ENCODE measurements at places on chromosomes 7 and 10.

DNA sequence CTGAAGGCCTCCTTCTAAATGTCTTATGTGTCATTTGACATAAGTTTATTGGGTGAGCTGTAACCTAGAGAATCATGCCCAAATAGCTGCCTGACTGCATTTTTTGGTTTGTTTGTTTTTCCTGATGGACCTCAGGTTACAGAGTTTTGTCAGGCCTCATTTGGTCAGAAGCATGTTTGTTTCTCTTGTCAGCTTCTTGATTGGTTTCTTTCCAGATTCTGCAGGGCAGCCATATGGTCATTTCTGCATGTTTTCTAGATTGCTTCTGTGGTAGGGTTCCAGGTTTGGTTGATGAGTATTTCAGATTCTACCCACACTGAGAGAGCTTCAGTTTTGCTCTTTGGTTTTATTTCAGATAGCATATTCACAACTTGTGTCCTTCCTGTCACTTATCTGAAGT, 28.0 kb downstream of the GLCCI1 start:
- DNase-seq, result no peak

DNA sequence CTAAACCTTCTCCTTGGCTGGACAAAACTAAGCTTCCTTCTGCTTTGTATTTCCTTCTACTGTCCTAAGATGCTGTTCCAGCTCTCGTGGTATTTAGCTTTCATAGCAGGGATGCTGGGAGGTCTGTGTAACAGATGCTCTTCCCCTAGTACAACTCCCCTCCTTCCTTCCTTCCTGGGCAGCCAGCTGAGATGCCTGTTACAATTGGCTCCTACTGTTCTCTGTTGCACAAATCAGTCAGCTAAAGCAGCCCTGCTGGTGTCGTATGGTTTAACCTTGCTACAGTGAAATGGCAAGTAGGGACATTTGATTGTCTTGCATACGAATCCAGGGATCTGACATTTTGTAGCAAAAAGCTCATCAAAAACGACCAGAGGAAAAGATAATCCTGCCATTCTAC, 143.8 kb downstream of the ARHGAP21 start:
- no peak for DNase-seq

DNA sequence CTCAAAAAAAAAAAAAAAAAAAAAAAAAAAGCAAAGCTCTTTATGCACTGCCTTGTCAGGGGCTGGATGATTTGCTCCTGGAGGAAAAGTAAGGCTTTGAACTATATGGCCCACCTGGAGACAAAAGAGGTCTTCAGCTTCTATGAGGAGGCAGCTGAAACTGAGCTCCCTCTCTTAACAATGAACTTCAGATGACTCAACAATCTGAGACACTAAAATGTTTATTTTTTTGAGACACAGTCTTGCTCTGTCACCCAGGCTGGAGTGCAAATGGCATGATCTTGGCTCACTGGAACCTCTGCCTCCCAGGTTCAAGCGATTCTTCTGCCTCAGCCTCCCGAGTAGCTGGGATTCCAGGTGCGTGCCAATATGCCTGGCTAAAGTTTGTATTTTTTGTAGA, 36.7 kb downstream of the RAB19 start:
- no peak for DNase-seq

GRCh38 chr10:13904064-13904463, 317.3 kb downstream of the PRPF18 start:
- no peak for DNase-seq

DNA sequence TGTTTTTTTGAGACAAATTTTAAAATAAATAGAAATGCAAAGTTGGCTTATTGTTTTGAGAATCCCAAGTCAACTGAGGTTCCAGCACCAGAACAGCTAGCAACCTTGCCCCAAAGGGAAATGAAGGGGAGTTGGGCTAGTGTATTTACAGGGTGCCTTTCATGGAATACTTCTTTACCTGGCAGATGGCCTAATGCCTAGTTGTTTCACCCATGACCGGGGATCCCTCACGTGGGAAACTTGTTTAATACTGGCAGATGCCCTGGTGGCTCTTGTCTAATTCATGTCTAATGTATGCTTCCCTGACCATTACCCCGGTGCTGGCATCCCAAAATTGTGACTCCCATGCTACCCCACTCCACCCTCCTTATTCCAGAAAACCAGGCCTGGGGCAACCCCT, 861.1 kb upstream of the ZWINT start:
- no peak for DNase-seq

GRCh38 chr7:148747274-148747673, 48.6 kb downstream of the CUL1 start:
- DNase-seq, result peak; percentile 95

DNA sequence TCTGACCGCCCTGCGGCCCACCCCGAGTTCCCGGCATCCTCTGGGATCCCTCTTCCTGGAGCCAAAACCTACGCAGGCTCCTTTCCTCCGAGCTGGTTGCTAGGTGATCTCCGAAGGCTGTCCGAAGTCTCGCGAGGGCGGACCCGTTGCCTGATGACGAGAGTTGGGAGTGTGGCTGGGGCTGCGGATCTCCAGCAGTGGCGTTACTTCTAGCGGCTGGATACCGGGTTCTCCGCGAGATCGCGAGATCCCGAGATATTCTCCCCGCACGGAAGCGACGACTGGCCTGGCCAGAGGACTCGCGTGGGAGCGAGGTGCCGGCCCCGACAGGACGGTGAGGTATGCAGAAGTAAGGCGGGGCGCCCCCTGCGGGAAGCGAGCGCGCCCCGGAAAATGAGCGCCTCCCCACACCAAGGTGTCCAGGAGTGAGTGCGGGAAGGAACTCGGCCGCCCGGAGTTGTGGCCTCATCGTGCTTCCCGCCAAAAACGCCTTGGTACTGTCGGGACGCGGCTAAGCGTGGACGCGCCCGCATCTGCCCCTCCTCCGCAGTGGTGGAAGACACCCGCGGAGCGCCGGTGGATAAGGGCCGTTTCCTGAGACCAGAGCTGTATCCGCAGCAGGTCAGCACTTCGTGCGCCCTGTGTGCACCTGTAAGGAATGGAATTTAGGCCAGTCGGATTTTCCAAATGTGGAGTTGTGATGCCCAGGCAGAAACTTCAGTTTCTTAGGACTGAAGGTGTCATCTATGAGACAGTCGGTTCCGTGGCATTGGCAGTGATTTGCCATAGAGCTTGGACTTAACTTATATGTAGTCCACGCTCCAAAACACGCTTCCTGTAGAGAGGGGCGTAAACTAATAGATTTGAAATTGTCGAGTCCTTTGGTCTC, at the start of gene AGBL3:
Gene AGBL3 (plus strand): TSS at position 146 of the 889 bp plus-strand sequence. CDS start 1,426 bp downstream, outside the sequence.
- DNase-seq, result peak; percentile 87

- DNase-seq, result no peak
These were observed 141.7 kb downstream of the SH3PXD2A start for GRCh38 chr10:103713676-103714075.

GRCh38 chr10:75845176-75845947, 413.9 kb downstream of the LRMDA start:
- no peak for DNase-seq

DNA sequence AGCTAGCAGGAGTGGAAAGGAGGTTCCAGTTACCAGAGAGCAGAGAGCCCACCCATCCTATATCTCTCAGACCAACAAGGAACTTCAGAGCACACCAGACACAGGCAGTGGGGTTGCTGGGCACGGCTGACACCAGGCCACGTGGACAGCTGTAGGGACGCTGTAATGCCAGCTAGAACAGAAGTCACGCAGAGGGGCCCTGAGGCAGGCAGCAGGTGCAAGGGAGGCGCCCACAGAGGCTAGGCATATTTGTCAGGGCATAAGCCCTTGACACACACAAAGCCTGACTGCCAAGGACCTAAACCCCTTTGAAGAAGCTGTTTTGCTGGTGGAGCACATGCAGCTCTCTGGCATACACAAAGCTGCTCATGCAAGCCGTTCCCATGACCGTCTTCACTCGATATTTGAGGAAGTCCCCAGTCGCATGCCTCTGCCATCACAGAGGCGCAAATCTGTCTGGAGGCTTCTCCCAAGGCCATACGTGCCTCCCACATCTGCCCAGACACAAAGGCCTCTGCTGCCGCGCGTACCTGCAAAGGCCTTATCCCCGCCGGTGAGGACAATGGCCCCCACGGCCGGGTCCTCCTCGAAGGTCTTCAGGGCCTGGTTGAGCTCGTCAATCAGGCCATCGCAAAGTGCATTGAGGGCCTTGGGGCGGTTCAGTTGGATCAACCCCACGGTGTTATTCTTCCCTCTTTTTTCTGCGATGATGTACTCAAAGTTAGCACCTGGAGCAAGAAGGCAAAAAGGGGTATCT, 2.9 kb downstream of the ECHS1 start:
- no peak for DNase-seq

DNA sequence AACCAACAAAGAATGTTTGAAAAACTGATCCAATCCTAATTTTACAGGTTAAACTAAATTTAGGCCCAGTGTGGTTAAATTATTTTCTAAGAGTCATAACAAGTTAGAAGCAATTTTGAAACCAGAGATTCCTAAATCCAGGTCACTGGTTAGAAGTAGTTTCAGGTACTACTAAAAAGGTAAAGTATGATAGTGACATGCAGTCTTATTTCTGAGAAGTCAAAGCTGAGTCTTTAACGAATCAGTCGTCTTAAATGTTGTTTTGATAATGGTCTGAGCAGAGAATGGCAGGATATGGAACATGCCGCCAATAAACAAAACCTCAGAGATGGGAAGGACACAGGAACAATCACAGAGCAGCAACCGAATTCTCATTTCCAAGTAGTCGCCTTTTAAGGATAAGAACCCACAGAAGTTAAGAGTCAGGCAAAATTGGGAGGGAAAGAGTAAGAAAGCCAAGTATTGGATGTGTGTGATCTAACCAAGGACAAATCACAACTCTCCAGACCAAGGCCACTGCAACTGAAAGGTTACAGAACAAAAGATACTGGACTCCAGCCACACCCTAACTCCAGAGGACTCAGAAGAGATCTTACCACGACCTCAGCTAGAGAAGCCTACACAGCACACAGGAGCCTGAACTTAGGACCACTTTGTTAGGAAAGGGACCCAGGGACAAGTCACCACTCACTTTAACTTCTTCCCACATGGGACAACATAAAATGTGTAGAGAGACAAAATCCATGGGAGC, 19.7 kb downstream of the TMEM243 start:
- no peak for DNase-seq

GRCh38 chr7:27438881-27439589, 196.4 kb downstream of the EVX1 start:
- DNase-seq, result no peak

DNA sequence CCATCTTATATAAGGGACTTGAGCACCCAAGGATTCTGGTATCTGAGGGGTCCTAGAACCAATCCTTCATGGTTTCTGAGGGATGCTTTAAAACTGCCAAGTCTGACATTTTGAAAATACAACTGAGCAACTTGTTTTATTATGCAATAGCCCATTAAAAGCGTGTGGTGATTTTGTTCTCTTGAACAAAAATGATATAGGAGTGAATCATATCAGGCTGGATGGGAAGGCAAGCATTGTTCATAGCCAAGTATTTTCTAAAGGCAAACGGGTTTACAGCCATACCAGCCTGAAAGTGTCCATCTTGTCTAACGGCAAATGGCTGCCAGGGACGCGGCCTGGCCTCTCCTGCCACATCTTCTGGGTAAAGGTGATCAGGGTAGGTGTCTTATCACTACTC, 23.4 kb downstream of the RPP38 start:
- no peak for DNase-seq

- DNase-seq, result no peak
These were observed 24.3 kb downstream of the UBN2 start for GRCh38 chr7:139255290-139255689.

GRCh38 chr10:104197364-104197763, 34.8 kb downstream of the CFAP43 start:
- DNase-seq, result peak; percentile 73

- no peak for DNase-seq
These were observed 6.9 kb downstream of the STN1 start for GRCh38 chr10:103911021-103911459.

- no peak for DNase-seq
These were observed 3.9 kb downstream of the DLG5 start for GRCh38 chr10:77922566-77923179.

- no peak for DNase-seq
These were observed 260.0 kb downstream of the ARL4A start for GRCh38 chr7:12947465-12947864.

DNA sequence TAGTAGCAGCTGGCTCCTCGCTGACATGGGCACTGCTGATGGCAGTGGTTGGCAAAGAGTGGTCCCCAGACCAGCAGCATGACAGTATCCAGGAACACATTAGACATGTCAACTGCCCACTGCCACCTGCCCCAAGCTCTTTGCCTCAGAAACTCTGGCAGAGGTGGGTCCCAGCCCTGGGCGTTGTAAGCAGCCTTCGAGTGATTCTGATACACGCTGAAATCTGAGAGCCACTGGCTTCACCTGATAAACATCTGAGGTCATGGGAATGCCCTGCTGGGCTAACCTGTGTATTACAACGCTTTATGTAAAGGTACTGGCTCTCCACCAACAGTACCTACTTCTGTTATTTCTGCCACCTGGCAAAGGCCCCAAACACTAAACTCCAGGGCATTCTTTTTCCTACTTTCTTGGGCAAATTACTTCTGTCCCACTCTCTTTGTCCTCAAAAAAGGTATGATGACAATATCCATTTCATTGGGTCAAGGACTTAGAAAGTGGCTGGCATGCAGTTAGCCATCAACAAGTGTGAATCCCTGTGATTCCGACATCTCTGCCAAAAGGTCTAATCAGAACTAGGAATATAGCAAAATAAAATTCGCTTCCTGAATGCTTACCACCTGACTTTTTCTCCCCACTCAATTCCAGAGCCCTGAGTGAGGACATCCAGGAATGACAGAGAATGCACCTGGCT, 9.2 kb downstream of the SGMS1 start:
- peak; percentile 8 for DNase-seq

- no peak for DNase-seq
These were observed 156.9 kb upstream of the NPSR1 start for GRCh38 chr7:34501156-34501555.

DNA sequence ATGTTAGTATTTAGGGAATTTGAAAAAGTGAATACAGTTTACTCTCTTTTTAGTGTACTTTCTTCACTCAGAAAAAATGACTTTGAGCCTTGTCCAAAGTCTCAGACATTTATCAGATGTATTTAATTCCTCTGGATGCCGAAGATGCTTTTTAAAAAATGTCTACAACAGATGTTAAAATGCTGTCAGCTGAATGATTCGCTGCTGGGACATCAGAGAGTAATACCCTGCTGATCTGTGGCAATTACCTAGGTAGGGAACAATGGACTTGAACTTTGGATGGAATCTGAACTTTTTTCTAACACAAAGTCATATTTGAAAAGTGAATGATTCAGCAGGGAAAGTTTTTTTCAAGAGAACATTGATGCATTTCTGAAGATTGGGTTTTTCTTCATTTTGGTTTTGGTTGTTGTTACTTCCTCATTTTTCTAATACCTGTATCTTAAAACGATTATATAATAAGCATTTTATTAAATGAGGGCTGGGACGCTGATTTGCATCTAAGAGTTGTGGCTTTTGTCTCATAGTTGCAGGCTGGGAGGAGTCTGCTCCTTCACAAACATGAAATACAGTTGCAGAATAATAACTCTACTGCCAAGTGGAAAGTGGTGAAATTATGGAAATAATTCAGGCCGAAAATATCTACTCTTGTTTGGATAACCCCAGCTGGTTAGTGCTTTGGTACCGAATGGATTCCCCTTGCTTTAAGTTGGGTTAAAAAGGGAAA, 98.0 kb downstream of the SPAG6 start:
- no peak for DNase-seq

DNA sequence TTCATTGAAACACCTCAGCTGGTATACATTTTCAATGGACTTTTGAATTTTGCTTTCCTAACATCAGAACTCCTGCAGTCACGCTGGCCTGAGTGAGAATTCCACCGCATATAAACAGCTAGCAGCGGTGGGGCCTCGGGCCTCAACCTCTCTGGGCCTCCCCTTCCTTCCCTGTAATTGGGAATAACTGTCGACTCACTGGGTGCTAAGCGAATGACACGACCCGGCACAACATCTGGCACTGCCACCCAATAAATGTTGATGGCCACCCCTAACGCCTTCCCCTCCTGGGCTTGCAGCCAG, 670 bp downstream of the RCC1L start:
- peak; percentile 38 for DNase-seq
